Stimulated activated CD8-positive, alpha-beta memory T cell treated with anti-CD3 and anti-CD28 coated beads, Interleukin-7, amount 100 ng/mL, for 1 hour (primary cell): ENCODE measurements at places on chromosomes 7 and 10.
A peak's percentile ranks its signal among the peaks of the same experiment; 100 is the strongest.

GRCh38 chr10:131636841-131637724 lies 263.7 kb upstream of the PPP2R2D start:
- DNase-seq: no peak

DNA sequence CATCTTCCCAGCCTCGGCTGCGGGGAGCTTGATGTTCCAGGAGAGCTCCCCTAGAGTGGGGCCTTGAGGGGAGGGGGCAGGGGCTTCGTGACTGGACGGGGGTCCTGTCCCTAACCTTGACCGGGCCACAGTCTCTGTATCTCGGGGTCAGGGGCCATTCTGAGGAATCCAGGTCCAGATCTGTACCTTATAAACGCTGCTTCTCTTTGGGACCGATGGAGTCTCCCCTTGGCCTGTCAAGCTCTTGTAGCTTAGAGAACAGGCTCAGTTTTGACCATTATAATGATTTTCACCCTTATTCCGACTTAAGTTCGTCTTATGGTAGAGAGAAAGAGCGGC lies 831 bp downstream of the ZKSCAN5 start:
- no peak for DNase-seq

GRCh38 chr10:122279725-122280141 lies 8.6 kb downstream of the BTBD16 start:
- DNase-seq: no peak

DNA sequence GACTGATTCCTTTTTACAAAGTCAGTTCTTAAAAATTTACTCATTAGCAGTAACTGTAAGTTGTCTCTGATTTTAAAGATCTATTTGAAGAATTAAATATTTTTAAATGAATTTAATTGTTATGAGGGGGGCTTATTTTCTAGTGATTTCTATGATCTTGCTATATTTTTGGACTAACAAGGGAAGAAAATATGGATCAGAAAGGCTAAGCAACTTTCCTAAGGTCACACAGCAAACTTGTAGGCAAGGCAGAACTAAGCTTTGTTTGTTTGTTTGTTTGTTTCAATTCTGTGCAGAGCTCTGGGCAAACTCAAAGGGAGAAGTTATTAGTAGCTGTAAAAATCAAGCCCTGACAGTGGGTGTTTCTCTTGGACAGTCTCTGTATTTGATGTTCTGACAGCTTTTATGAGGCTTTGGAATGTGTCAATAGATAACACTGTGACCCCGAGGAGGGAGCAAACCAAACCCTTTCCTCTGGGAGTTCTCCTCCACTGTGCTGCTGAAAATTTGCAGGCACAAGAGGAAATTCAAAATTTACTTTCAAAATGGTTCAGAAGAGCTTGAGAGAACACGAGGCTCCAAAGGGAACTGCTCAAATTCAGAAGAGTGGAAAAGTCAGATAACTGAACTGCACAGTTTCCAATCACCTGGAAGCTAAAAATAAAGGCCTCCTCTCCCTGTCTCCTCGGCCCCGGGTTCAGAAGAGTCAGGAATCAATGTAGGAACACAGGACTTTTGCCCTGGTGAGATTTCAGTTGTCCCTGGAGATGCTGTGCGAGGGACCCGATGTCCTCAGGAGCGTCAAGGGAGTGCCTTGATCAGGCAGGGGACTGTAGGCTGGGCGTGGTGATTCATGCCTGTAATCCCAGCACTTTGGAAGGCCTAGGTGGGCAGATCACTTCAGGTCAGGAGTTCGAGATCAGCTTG lies 325.7 kb downstream of the GATA3 start:
- no peak for DNase-seq

- no peak for DNase-seq
Observed at GRCh38 chr7:13293264-13294002, 606.0 kb downstream of the ARL4A start.

GRCh38 chr10:77428691-77429395 lies 208.8 kb downstream of the KCNMA1 start:
- DNase-seq: no peak

DNA sequence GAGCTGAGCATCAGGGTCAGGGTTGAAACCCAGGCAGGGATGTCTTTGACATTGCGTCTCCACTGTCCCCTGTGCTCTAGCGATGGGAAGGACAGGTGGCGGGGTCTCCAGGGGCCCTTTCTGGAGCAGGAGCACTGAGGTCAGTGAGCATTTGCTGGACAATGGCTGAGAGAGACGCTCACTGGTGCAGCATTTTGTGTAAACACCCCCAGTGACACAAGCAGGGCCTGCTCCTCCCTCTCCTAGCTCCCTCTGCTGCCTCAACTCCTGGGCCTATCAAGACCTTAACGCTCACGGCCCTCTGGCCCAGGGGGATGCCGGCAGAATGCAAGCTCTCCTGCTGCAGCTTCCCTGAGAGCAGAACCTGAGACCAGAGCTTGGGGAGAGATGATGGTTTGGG lies 17.4 kb upstream of the INMT start:
- DNase-seq: no peak

GRCh38 chr7:91140286-91140685 lies 123.9 kb upstream of the FZD1 start:
- no peak for DNase-seq

GRCh38 chr7:2522780-2523433 lies 3.3 kb downstream of the LFNG start:
- DNase-seq: no peak

DNA sequence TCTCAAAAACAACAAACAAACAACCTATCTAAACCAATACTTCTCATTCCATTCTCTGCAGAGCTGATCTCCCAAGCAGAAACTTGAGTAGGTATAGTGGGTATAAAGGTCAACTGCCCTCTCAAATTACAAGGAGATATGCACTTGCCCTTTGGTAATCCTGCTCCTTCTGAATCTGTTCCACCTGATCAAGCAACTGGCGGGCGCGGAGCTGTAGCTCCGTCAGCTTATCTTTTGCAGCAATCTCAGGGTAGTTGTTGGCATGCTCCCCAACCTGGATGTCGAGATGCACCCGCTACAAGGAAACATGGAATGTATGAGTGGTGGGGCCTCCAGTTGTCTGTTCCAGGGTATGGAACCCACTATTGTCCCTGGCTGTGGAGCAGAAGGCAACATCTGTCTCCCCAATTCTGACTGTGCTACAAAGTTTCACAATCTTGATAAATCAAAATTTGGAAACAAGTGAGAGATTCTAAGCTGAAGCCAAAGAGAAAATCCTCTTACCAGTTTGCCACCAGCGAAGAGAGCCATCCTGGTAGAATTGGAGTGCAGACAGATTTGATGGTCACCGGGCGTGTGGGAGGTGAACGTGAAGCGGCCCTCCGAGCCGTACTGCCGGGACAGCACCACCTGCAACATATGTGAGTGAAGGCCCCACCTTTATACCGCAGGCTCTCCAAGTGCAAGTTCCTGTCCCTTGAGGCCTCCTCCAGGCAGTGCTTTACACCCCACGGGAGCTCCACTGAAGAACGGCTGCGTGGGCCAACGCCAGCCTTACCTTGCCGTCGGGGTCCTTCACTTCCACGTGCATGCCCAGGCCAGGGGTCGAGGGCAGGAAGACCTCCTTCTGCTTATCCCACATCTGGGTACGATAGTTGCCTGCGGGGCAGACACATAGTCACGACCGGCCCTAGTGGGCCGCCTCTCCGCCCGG lies 819 bp downstream of the TMED4 start:
- no peak for DNase-seq

- no peak for DNase-seq
Observed at GRCh38 chr7:54799792-54800191, 40.8 kb upstream of the SEC61G start.

- DNase-seq: no peak
Observed at GRCh38 chr10:86942441-86943315, 14.7 kb downstream of the MMRN2 start.

DNA sequence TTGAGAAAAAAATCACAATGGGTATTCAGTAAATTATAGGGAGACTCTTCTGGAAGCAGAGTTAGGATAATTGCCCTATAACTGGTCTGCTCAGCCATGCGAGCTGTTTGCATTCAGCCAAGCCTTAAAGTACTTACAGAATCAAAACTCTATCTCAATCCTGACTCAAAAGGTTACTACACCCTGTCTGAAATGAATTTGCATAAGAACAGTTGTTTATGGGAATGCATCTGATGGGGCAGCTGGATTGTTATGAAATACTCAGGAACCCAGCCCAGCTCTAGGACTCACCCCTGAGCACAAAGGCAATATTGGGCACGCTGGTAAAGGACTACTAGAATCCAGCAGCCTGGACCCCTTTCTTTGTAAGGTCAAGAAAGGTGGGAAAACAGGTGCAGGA lies 38.8 kb downstream of the AKR1B15 start:
- DNase-seq: no peak

DNA sequence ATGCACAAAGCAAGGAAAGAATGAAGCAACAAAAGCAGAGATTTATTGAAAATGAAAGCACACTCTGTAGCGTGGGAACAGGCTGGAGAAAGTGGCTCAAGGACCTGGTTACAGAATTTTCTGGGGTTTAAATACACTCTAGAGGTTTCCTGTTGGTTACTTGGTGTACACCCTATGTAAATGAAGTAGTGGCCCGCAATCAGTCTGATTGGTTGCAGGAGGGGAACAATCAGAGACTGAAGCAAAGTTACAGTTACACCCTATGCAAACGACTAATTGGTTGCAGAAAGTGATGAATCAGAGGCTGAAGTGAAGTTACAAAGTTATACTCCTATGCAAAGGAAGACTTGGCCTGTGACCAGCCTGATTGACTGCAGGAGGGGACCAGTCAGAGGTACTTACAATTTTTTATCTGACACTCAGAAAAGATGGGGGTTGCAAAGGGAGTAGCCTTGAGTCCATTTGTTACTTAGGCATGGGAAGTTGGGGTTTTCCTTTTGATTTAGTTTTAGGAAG lies 3.6 kb upstream of the MTPN start:
- DNase-seq: peak; percentile 27

DNA sequence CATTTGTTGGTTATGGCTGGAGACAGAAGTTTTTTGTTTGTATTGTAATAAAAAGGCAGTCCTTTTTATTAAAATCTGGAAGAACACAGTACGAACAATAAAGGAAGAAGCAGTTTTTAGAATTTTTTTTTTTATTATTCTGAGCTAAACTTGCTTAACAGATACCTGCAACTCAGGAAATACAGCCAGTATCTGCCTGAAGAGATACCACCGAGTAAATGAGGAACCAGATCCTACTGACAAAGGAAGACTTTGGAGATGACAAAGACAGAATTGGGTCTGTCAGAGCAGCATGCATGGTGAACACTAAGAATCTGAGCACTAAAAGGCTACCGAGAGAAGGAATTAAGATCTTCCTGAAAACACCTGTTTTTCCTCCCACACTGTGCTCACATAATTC lies 1335.9 kb upstream of the SORCS1 start:
- DNase-seq: no peak

DNA sequence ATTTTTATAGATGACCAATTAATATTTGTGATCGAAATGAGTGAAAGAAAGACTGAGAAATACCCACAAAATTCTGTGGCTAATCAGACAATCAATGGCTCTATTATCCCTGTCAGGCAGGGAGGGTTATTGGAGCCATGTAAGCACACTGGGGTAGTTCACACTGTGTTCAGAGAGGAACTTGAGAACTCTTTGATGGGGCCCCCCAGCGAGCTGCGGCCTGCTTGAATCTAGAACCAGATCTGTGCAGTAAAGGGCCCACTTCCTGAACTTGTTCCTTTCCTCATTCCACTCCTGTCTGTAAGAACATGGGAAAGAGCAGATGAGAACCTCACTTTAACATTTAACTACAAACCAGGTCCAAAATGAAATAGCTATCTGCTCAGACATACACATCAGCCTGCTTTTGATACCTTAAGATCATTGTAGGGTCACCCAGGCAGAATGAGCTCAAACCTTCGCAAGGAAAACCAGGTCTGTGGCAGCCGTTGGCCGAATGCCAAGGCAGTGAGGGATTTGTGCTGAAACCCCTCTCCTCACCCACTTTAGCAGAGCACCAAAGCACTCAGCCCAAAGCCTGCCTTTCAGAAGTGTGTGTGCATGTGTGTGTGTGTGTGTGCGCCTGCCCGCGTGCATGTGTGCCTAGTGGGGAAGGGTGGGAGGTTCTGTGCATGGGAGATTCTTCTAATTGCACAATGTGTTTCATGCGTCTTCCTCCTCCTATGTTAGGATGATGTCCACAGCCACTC lies 365.6 kb upstream of the MGMT start:
- no peak for DNase-seq

DNA sequence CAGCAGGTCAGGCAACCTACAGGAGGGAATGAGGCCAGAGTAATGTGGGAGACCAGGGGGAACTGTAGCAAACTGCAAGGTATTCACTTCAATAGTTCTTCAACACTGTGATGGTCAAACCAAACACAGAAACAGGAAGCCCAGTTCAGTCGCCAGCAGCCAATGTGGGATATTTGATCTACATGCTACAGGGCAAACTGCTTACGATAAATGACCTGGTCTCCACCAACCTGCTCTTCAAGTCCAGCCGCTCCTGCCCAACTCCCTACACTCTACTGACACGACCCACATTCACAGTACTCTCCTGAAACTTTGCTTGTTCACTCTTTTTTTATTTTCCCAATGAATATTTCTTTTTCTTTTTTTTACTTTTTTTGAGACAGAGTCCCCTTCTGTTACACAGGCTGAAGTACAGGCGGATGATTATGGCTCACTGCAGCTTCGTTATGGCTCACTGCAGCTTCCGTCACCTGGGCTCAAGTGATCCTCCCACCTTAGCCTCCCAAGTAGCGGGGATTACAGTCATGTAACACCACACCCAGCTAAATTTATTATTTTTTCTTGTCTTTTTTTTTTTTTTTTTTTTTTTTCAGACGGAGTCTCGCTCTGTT lies 42.1 kb downstream of the MDH2 start:
- no peak for DNase-seq

- DNase-seq: no peak
Observed at GRCh38 chr7:6505685-6506559, 45.3 kb downstream of the GRID2IP start.

DNA sequence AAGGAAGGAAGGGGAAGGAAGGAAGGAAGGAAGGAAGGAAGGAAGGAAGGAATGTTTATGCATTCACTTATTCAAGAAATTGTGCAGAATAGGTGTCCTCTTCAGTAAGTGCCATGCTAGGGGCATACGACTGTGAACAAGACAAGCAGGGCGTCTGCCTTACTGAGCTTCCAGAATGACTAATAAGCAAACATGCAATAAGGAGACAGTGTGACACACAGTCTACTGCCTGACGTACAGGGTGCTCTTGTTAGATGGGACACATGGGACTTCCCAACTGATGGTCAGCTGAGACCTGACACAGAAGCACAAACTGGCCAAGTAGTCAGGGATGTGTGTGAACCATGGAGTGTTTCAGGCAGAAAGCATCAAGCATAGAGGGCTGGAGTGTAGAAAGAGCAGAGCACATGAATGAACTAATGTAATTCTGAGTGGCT lies 18.2 kb downstream of the DNAJC12 start:
- DNase-seq: no peak

GRCh38 chr7:75798770-75799169 lies 14.8 kb downstream of the CCL24 start:
- no peak for DNase-seq
